ENCODE measurements at places on chromosomes 7 and 10.

DNA sequence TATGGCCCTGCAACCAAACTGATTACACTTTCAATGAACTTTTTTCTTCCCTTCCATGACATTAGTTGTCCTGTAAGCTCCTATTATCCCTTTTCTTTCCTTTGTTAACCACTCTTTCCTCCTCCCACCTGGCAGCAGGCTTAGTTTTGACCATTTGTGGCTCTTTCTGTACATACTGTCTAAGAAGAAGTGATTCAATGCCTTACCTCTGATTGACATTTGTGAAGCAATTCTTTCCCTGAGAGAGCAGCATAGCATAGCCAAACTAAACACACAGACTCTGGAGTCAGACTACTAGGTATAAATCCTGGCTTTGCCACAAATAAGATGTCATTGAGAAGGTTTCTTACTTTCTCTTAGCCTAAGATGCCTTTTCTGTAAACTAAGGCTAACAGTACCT lies 48.9 kb downstream of the AHR start:
- no peak for DNase-seq

DNA sequence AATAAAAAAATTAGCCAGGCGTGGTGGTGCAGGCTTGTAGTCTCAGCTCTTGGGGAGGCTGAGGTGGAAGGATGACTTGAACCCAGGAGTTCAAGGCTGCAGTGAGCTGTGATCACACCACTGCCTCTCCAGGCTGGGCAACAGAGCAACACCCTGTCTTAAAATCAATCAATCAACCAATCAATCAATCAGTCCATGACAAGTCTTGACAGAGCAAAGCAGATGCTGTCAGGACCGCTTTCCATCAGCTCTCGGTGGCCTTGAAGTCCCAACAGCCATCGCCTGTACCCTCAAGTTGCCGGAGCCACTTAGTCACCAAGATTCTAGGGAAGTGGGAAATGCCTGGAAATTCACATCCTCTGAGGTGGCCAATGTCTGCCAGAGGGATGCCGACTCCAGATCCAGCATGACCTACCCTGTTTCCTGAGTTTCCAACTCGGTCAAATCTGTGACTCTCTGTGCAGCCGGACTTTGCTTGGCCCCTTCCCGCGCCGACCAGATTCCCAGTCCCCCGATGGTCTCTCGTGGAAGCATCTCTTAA lies 871 bp upstream of the CCL24 start:
- no peak for DNase-seq

GRCh38 chr10:72455889-72456595 lies 101.3 kb upstream of the DNAJB12 start:
- DNase-seq, result no peak

- DNase-seq, result no peak
Measured at GRCh38 chr10:113305871-113306270, 247.0 kb upstream of the HABP2 start.

Data from activated T-helper 9 cell treated with anti-CD3 and anti-CD28 coated beads, Interleukin-2, amount 50 U/mL, for 16 hours (primary cell).